G401 (cell line): ENCODE measurements at places on chromosomes 12 and 14. TPM values are rescaled to one million over a fixed set of nuclear protein-coding genes. Genes with fewer than 3 reads are reported as not detected.

DNA sequence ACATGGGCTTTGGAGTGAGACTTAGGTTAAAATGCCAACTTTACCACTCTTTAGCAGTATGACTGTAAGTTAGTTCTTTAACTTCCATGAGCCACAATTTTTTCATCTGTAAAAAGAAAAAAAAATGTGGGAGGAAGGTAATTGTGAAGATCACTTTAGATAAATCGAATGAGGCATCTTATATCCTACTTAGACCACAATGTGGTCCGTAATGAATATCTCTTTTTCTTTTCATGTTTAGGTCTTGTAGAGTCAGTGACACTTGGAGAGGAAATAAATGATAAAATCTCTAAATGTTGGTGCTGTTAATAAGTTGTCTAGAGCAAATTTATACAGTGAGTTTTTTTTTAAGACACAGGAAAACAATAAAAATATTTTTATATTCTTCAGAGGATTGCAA, 34.3 kb downstream of the RGS6 start:
- DNase-seq: no peak

DNA sequence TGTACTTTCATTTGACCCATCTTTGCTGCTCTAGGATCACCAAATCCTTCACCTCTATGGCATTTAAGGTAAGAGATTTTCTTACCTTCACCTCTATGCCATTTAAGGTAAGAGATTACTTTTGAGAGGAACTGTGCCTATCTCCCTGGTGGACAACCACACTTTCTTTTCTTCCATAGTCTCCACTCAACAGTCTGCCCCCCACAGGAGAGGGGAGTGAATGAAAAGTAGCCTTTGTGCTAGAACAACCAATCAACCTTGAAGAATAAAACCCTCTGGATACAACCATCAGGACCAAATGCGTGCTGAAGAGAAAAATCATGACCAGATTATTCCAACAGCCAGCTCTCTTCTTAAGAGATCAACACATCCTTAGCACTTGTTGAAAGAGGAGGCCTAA, 258.6 kb upstream of the TMPO start:
- DNase-seq: no peak

The ASPG gene
- not detected in 2 replicates for total RNA-seq

- DNase-seq: no peak
Observed at GRCh38 chr14:75881994-75882393, 99.8 kb downstream of the TGFB3 start.

- peak; percentile 69 for DNase-seq
Observed at GRCh38 chr12:31728289-31728916, 418 bp downstream of the AMN1 start.

The ASIC1 gene
- total RNA-seq: 9.2 and 13.1 TPM in 2 replicates

- DNase-seq: no peak
Observed at GRCh38 chr12:19239102-19239501, 109.6 kb downstream of the PLEKHA5 start.

The RNASE7 gene
- not detected in 2 replicates for total RNA-seq

DNA sequence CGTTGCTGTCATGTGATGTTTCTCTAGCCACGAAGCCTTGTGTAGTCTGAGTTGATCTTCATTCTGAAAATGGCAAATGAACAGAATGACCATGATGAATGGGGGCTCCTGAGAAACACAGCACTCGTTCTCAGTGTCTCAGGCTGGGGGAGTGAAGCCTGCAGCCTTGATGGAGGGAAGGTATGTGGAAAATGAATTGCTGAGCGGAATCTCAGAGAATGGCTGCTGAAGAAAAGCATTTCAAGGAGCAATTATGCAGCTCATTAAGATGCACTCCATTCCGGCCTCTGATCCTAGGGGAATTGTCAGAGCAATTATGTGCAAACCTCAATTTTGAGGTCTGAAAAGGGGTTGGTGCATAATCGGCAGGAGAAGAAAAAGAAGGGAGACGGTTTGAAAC, 167.1 kb downstream of the CHST11 start:
- no peak for DNase-seq

- no peak for DNase-seq
Observed at GRCh38 chr14:63843796-63844195, 9.0 kb upstream of the SYNE2 start.

DNA sequence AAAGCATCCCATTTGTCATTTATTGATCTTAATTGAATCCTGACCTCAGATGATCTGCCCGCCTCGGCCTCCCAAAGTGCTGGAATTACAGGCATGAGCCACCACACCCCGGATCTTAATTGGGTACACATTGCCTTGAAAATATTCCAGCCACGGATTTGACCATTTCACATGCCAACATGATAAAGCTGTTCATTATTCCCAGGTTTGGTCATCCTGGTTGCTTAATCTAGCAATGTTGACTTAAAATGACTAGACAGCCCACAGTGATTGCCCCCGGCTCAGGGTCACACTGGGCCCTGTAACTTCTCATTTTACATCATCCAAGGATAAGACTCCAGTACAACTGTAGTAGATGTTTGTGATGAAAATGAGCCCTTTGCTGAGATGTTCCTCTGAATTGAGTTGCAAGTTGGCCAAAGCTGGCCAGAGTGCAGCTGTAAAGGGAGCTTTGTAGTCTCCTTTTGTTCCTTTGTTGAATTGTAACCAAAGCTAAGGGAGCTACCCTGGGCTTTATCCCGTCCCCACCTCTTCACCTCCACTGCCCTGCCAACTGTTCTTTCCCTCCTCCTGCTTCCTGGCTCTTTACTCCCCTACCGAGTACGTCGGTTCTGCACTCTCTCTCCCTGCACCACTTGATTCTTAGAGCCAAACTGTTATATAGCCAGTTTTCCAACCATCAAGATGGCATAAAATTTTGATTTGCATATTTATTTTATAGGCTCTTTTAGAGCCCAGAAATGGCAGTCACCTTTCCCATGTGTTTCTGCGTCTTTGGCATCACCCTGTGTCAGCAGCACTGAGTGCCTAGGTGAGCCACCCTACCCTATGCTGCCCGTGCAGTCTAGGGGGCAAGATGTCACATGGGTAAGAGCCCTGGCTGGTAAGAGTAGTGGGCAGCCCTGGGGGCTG, 141.3 kb upstream of the HIF1A start:
- no peak for DNase-seq

DNA sequence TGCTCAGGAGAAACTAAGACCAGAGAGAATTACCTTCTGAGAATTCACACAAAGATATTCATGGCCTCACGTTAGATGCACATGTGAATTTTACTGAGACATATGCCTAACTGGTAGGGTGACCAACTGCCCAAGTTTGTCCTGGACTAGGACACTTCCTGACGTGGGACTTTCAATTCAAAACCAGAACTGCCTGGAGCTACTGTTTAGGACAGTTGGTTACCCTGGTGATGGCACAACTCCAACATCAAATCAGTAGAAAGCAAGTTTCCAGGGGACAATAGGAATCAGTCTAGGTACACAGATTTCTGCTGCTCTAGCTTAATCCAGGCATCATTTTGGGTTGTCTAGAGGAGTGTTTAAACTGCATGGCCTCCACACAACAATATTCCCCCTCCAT, 178.7 kb downstream of the GXYLT1 start:
- DNase-seq: no peak

DNA sequence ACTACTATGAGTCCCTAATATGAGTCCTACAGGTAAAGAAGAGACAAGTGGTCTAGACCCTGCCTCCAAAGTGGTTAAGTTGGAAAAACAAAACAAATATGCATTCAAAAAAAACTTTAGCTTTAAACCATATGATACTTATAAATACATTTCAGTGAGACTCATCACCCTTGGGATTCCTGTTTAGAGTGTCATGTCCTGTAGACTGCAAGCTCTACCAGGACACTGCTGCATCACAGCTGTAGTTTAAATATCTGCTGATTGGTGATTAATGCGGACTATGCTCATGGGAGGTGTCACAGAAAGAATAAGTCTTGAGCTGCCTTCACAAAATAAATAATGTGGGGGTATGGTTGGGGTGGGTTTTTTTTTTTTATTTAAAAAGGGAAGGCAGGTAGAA, 8.8 kb upstream of the LGR5 start:
- no peak for DNase-seq

GRCh38 chr14:77843195-77843594, 43.3 kb downstream of the ADCK1 start:
- DNase-seq: no peak

GRCh38 chr14:93086441-93087055, 29.2 kb downstream of the ITPK1 start:
- no peak for DNase-seq

DNA sequence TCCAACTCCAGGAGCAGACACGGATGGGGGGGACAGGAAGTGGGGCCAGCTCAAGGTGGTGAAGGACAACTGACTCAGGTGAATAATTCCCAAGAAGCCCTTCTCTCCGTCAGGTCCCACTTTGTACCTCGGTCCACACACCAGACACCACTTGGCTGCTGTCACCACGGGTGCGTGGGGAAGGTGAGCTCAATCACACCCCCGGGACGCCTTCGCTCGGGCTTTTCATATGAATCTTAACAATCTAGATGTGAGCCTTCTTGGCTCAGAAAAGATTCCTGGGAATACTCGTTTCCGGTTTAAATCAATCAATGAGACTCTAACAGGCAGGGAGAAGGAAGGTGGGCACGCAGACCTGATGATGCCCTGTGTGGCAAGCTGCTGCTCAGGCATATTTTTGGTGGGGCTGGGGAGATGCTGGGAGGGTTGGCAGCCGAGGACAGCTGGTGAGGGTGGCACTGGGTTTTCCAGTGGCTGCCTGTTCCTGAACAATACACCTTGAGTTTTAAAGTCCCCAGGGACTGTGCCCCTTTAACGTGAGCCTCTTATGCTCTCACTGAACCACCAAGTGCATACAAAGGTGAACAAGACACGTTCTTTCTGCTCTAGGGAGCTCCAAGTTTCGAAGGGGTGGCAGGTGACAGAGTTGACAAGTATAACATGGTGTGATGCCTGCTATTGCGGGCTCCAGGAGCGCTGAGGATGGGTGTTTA, 5.1 kb downstream of the TESC start:
- DNase-seq: no peak

The SOAT2 gene
- not detected in 2 replicates for total RNA-seq

- no peak for DNase-seq
Observed at GRCh38 chr12:39300799-39301198, 142.1 kb downstream of the KIF21A start.

The PLEK2 gene
- 0.80 and 1.3 TPM in 2 replicates for total RNA-seq

- no peak for DNase-seq
Observed at GRCh38 chr14:68393259-68393658, 399.6 kb downstream of the ZFP36L1 start.

DNA sequence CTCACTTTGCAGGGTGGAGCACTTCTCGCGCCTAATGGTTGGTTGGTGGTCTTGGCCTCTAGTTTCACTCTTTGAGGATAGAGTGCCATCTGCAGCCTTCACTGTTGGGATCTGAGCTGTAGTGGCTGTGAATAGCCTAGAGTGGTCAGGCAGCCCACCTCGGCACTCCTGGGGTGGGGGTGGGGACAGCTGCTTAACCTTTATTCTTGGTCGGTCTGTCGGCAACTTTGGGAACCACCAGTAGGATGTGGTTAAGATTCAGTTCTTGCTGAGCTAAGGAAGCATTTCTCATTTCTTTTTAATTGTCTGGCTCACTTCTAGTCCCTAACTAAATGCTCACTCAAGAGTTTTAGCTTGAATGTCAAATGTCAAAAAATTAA, 21.1 kb downstream of the TMBIM6 start:
- no peak for DNase-seq

DNA sequence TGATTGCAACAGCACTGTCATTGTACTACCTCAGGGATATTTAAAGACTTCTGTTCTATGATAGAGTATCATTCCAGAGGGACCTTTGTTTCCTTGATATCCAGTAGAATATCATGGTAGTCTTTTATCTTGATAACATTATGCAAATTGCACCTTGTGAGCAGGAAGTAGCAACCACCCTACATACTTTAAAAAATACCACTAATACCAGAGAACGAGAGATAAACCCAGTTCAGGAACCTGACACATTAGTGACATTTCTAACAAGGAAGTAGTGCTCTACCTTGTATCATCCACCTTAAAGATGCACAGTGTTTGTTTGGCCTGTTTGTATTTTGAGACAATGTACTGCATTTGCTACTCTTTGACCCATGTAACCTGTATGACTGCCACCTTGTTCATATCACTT, 8.8 kb upstream of the MAP4K5 start:
- DNase-seq: no peak

DNA sequence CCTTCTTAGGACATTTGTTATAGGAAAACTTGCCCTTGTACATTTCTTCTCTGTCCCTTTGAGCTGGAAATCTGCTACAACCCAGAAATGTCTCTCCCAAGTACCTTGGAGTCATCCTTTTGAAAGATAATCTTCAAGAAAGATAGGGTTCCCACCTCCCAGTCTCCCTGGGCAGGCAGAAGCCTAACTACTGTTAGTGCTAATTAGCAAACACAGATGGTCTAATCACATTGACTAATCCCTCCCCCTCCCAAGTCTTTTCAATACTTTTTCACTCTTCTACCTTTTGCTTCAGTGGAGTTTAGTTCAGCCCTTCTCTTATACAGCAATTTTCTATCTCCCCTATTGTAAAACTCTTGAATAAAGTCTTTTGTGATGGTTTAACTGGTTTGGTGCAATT, 129.8 kb upstream of the PPFIA2 start:
- no peak for DNase-seq

The PROX2 gene
- not detected in 2 replicates for total RNA-seq

DNA sequence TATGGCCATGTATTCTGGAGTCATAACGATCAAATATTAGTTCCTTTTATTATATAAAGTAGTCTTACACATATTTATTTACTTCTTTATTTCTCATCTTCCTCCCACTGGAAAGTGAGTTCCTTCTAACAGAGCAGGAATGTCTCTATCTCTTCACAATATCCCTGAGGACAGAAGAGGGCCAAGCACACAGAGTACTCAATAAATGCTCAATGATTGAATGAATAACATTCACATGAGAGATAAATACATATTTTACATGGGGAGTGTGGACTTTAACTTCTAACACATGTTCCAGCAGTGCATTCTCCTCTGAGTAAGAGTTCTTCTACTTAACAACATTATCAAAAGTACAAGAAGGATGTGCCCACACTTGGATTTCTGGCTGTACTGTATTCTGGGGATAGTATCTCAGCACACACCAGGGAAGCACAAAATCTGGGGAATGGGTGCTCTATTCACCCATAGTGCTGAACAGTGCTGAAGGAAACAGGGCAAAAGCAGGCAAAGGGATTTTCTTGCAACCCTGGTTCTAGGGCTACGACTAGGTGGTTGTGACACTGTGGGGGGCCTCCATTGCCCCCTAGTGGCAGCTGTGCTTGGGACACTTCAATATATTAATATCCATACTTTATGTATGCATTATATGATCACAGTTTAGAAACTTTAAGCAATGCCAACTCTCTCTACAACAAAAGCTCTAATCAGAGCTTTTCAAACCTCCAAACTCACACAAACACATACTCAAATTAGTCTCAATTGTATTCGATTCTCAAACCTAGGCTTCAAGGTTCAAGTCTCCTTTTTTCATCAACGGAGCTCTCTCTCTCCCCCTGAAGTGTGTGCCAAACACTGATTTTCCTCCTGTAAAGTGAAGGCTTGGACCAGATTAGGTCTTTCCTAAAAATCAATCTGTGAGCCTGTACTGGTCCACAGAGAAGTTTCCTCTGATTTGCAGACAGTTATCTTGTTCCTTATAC, 115.5 kb downstream of the SLC2A13 start:
- DNase-seq: peak; percentile 16
